ENCODE measurements at places on chromosomes 16 and 17.

DNA sequence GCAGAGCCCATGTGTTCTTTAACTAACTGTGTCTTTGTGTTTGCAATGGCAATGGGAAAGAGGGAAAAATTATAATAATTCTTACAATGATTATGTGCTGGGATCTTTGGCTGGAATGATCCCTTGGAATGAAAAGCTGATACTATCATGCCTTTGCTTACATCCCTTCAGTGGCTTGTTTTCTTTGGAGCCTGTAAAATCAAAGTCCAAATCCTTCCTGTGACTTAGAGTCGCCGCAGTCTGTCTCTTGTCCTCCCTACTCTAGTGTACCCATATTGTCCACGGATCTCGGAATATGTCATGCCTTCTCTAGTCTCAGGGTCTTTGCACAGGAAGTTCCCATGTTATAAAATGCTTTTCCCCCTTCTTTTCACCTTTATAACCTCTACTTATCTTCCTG lies 111.7 kb upstream of the MAF start:
- DNase-seq = no peak

- DNase-seq = no peak
Observed at GRCh38 chr17:56681561-56682266, 88.2 kb downstream of the NOG start.

GRCh38 chr17:14427900-14428647 lies 127.2 kb downstream of the HS3ST3B1 start:
- no peak for DNase-seq

- DNase-seq = no peak
Observed at GRCh38 chr17:57213180-57213825, 43.0 kb upstream of the MSI2 start.

DNA sequence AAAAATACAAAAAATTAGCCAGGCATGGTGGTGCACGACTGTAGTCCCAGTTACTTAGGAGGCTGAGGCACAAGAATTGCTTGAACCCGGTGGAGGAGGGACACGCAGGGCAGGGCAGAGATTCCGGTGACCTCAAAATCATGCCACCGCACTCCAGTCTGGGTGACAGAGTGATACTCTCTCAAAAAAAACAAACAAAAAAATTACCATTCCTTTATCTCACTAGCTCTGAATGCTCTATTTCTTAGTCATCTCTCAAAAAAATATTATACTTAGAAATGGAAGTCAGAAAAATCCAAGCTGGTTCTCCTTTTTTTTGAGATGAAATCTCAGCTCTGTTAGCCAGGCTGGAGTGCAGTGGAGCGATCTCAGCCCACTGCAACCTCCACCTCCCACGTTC lies 40.8 kb downstream of the SPOP start:
- no peak for DNase-seq

DNA sequence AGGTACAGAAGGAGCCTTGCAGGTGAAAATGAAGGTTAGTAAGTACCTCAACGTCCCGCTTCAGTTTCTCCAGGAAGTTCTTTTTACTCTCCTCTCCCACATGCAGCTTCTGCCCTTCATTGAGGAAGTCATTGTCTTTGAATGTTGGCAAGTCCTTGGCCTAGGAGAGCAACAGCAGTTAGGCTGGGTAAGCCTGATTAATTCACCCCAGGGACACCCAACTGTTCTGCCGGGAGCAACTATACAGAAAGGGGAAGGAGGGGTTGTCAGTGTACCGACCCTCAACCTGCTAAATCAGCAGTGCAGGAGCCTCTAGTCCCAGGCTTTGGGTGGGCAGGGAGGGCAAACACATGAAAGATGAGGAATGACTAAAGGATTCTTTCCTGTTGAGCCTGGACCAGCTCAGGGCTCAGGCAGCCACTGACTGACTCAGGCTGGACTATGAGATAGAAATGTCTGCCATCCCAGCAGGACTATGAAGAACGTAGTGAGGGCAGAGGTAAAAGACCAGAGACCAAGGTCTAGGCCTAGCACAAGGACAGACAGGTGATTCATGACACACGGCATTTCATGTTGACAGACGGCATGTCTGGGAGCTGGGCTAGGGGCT lies 21.6 kb downstream of the PIP4K2B start:
- no peak for DNase-seq

- no peak for DNase-seq
Observed at GRCh38 chr17:66488864-66489263, 186.5 kb downstream of the PRKCA start.

DNA sequence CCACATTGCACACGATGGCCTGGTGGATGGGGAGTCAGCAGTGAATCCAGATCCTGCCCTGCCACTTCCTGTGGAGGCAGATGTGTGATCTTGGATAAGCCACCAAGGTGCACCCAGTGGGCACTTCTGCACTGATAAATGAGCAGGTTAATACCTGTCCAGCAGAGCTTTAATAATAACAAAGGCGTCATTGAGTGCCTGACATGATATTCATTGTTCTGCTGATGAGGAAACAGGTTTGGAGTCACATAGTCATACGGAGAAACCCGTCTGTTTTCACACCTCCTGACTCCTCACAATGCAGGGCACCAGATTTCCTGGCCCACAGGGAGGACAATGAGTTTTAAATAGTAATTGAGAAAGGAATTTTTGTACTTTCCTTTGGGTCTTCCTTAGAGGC lies 324.6 kb upstream of the CDH5 start:
- no peak for DNase-seq

GRCh38 chr17:38428643-38429371 lies 543 bp downstream of the ARHGAP23 start:
- DNase-seq = peak; percentile 62

GRCh38 chr17:47325176-47325575 lies 1.4 kb downstream of the EFCAB13 start:
- no peak for DNase-seq

DNA sequence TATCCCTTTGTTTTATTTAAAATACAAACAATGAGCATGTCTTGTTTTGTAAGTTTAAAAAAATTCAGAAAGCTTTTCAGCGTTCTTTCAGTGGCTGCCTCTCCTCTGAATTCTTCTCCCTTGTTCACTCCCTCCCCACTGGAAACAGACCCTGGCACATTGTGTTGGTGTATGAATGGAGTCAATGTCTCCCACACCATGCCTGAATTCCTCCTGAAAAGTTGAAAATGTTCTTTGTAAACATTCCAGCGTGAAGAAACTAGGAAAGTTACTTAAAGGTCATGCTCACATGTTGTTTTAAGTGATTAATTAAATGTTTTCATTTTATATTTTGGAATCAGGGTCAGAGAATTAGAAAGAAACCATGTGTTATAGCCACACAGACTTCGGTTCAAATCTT lies 136.9 kb upstream of the DYNLRB2 start:
- no peak for DNase-seq

- DNase-seq = peak; percentile 25
Observed at GRCh38 chr17:79160980-79161636, 86.5 kb downstream of the ENGASE start.

- peak; percentile 81 for DNase-seq
Observed at GRCh38 chr17:21283482-21284318, 811 bp upstream of the MAP2K3 start.

DNA sequence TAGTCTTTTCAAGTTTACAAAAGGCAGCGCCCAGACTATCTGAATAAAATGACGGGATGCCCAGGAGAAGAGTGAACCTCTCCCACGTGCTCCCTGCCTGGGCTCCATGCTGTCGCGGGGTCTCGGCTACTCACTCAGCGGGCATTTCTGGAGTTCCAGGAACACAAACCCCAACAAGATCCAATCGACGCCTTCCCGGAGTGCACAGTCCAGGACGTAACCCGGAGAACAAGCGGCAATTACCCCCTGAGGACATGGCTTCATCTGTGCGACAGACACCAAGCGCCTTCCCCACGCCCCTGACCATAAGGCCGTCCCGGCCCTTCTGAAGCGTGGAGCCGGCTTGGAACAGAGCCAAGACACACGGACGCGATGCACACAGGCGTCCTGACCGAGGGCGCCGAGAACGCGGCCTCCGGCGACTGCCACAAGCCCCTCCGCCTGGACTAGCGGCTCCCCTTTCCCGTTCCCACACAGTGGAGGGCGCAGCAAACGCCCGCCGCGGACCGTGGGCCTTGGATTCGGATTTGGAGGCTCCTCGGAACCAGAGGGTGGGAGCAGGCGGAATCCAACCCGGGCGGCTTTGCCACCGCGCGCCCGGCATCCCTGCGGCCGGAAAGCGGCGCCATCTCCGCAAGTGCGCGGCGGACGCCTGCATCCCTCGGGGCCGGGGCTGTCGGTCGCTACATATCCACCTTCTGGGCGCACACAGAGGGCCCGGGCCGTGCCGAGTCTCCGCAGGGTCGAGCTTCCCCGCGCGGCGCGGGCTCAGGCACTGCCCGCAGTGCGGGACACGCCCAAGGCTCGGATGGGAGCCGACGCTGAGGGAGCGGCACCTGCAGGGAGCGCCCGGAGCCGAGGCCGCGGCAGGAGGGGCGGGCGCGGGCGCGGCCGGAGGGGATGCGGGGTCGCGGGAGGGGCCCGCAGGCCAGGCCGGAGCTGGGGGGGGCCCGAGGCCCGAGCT lies 725 bp downstream of the ABCA3 start:
- peak; percentile 79 for DNase-seq

DNA sequence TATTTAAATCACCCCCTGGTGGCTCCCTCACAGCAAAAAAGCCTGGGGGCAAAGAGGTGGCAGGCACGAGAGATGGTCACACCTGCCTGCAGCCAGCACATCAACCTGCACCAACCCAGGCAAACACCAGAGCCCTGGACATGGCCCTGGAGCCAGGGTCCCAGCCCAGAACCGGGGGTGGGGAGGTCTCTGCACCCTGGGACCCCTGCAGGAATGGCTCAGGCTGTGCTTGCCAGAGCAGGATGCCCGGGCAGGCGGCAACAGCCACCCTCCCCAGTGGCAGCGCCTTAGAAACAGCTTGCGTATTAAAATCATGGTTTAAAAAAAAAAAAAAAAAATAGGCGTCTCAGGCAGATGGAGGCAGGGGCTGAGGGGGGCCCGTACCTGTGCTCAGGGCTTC lies 16.2 kb downstream of the MYBBP1A start:
- DNase-seq = no peak

- no peak for DNase-seq
Observed at GRCh38 chr17:49746791-49747490, 17.0 kb downstream of the FAM117A start.

GRCh38 chr16:89831810-89832328 lies 3.6 kb downstream of the SPIRE2 start:
- no peak for DNase-seq

GRCh38 chr16:54303613-54304012 lies 17.0 kb upstream of the IRX3 start:
- DNase-seq = no peak

- no peak for DNase-seq
Observed at GRCh38 chr16:4285167-4285566, 12.3 kb upstream of the TFAP4 start.

GRCh38 chr17:44708401-44709263 lies at the start of gene DBF4B:
Gene DBF4B (plus strand): TSS chr17:44708665. CDS start chr17:44708821, 156 bp downstream.
- peak; percentile 90 for DNase-seq

- no peak for DNase-seq
Observed at GRCh38 chr17:81160306-81160705, 5.0 kb upstream of the PVALEF start.

- peak; percentile 63 for DNase-seq
Observed at GRCh38 chr17:27526604-27527002, 70.4 kb downstream of the KSR1 start.

GRCh38 chr16:48029768-48030167 lies 126.0 kb downstream of the ABCC12 start:
- DNase-seq = no peak

All from kidney (tissue), 22 donors.